ENCODE measurements at places on chromosomes 13 and 19. TPM values are rescaled to one million over a fixed set of nuclear protein-coding genes. Genes with fewer than 3 reads are reported as not detected.
A peak's percentile ranks its signal among the peaks of the same experiment; 100 is the strongest.

The KLF2 gene
- 69.5 TPM for polyA plus RNA-seq

DNA sequence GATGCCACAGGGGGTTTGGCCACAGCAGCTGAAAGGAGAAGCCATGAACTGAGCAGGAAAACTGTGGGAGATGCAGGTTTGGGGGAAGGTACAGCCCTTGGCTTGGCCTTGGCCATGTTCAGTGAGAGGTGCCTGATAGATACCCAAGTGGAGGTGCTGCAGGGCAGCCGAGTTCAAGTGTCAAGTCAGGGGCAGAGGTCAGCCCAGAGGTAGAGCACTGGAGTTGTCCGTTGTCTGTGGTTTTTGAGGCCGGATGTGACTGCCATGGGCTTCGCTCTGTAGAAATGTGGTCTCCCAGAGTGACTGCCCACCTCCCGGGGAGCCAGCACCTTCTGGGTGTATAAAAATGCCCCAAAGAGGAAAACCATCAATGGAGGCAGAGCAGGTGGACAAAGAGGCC, 65.3 kb downstream of the DPF1 start:
- no peak for DNase-seq

DNA sequence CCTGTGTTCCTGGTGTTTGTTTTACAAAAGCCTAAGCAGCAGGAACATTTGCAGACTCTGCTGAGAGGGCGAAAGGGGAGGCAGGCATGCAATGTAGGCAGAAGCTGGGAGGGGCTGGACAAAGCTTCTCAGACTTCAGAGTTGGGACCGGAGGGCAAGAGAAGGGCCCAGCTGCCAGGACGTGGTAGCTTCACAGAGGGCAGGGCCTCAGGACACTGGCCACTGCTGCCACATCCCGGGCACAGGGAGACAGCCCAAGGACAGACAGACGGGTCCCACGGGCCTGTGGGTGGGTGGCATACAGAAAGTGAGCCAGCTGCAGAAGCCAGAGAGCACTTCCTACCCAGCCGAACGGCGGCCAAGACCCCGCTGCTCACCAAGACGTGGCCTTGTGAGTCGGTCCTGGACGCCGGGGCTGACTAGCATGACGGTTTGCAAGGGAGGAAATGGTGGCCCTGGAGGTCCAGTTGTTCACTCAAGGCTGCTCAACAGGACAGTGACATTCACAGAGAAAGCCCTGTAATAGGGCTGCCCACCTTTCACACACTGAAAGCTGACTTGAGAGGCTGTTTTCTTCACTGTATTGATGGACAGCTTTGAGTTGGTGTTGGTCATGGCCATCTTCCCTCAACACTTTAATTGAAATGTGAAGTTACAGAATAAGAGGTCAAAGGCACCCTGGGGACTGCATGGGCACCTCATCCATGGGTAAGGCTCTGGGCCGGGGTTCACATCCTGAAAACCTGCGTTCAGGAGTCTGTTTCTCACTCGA, 23.7 kb upstream of the TFDP1 start:
- peak; percentile 23 for DNase-seq

DNA sequence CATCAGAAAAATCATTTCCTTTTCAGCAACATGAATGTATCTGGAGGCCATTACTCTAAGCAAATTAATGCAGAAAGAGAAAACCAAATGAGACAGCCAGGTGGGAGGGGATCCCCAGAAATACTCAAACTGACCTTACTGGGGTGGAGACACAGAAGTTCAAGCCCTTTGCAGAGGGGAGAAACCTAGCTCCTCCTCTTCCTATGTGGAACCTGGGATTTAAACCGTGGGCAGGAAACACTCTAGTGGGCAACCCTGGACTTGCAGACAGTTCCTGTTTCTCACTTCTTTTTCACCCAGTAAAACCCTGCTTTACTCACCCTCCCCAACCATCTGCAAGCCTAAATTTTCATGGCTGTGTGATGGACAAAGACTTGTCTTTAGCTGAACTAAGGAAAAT, 61.3 kb downstream of the SLITRK6 start:
- DNase-seq: no peak

The MTMR6 gene
- polyA plus RNA-seq: 5.0 TPM

DNA sequence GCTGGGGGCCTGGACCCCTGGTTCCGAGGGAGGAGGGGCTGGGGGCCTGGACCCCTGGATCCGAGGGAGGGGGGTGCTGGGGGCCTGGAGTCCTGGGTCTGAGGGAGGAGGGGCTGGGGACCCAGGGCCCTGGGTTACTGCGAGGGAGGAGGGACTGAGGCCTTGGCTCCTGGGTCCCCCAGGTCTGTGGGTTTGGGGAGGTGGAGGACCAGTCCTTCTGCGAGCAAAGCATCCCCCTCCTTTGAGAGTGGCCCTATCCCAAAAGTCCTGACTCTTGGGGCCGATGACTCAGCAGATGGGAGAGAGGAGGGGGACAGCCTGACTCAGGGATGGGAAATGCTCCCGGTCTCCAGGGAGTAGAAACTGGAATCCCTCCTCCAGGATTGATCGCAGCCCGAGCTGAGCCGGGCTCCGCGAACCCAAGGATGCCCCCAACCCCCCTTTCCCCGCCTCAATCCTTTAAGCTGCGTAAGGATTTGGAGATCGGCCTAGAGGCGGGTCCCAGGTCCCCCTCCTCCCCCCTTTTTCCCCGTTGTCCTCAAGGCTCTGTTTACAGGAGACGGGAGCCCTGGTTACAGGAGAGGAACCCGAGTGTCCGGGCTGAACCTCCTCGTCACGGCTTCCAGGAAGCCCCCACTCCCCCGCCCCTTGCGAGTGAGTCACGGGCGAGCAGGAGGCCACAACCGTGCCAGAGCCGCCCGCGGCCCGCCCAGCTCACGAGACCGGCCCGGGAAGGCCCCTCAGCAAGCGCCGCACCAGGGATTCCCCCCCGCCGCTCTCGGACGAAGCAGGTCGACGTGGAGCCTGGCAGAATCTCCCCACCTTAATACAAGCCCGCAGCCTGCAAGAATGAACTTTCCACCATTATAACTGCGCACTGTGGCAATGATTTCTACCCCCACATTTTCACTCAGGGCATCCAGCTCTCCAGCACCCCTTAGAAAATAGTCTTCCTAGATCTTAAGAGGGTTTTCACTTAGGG, 3.0 kb upstream of the ZFP36 start:
- peak; percentile 98 for DNase-seq

GRCh38 chr13:112256716-112257494, 119.2 kb upstream of the SPACA7 start:
- no peak for DNase-seq

Data from stomach (tissue), 19 donors.